Myocyte (in vitro differentiated cells): ENCODE measurements at places on chromosomes 11 and 22. TPM values are rescaled to one million over a fixed set of nuclear protein-coding genes. Genes with fewer than 3 reads are reported as not detected.

DNA sequence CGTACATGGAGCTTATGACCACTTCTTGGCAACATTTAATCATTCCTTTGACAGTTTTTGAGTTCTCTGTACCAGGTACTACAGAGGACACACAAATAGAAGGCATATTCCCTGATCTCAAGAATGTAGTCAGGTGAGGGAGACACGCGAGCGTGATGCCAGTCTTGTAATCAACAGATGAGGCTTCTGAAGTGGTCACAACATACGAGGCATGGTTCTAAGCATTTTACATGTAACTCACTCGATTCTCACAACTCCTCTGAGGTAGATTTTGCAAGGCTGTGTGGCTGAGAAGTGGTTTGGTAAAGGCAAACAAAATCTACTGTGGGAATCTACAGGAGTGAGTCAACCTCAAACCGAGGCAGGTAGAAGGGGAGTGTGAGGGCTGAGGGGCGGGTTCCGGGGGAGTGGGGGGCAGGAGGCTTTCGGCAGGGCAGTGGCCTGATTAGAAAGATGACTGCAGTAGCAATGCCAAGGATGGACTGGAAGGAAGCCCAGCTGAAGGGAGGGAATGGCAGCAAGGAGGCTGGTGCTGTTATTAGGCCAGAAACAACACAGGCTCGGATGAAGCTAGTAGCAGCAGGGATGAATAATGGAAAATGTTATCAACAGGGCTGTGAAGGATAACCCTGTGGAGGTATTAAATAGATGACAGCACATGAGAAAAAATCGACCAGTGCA is 63.8 kb downstream of the ST14 start:
- DNase-seq, result no peak

GRCh38 chr22:22881116-22882000 is 6.3 kb upstream of the IGLL5 start:
- DNase-seq, result no peak

DNA sequence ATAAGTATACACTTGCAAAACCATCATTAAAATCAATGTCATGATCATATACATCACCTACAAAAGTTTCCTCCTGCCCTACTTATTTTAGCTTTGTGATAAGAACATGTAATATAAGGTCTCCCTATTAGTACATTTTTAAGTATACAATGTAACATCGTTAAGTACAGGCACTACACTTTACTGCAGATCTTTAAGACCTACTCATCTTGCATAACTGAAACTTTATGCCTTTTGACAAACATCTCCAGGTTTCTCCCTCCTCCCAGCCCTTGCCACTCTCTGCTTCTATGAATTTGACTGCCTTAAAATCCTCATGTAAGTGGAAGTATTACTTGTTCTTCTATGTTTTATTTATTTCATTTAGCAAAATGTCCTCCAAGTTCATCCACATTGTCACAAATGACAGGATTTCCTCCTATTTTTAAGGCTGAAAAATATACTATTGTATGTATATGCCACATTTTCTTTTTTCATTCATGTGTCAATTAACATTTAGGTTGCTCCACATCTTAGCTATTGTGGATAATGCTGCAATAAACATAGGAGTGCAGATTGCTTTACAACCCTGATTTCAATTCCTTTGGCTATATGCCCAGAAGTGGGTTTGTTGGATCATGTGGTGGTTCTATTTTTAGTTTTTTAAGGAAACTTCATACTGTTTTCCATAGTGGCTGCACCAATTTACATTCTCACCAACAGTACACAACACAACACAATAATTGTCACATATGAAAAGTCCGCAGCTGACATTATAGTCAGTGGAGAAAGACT is 471.1 kb upstream of the ANO3 start:
- peak; percentile 14 for DNase-seq

The PYGM gene
- 23.5 and 24.9 TPM in 2 replicates for total RNA-seq

GRCh38 chr11:104573441-104573990 is 324.7 kb downstream of the CASP12 start:
- DNase-seq, result peak; percentile 56

DNA sequence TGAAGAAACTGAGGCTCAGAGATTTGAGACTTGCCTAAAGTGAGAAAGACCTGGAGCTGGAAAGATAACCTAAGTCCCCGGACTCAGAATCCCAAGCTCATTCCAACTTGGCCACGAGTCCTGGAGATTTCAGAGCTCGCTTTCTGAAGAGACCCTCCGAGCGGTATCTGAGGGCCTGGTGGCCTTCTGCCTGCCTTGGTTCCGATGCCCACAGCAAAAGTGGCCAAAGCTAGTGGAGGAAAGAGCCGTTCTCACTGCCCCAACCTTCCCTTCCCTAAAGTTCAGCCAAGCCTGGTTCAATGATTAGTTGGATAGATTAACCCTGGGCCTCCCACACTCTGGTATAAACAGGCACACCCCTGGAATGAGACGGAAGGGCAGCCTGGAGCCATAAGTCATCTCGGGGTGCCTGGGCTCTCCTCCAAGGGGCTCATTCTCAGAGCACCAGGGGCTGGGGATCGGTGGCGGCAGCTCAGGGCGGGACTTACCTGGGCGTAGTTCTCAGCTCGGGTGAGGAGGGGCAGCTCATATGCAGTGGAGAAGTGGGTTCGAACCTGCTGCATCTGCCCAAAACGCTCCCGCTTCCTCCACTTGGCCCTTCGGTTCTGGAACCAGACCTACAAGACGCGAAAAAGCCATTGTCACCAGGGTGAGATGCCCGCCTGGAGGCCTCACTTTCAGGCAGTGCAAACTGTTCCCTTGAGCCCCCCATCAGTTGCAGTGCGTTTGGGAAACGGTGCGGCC is 42.8 kb downstream of the ALX4 start:
- DNase-seq, result no peak

DNA sequence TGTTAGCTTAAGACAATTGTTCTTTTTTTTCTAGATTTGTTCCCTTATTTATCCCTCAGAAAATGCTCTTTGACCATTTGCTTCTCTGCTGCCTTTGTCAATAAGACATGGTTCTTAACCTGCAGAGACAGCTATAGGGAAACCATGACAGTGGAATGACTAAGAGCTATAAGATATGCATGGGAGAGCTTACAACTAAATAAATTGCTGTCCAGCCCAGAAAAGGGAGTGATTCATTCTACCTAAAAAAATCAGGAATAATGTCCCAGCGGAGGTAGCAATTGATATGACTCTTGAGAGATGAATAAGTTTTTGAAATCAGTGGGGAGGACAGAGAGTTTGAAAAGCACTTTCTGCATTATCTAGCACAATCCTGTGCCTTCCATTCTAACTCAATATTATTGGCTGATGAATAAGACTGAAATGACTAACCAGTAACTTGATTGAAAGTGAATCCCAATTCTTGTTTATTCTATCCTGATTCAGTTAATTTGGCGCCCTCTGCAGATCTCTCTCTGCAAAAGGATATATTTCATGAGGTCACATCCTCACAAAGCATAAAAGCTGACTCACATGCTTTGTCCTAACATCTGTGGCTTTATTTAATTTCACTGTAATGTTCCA is 680.5 kb upstream of the API5 start:
- no peak for DNase-seq

The CNTN5 gene
- not detected in 2 replicates for total RNA-seq

The CHRNA10 gene
- total RNA-seq, result 0.47 and 0.59 TPM in 2 replicates

The MS4A7 gene
- total RNA-seq, result not detected in 2 replicates

- no peak for DNase-seq
Observed at GRCh38 chr11:128409476-128409875, 177.9 kb downstream of the ETS1 start.

GRCh38 chr11:66418168-66418985 is 2.5 kb upstream of the NPAS4 start:
- DNase-seq, result peak; percentile 97

DNA sequence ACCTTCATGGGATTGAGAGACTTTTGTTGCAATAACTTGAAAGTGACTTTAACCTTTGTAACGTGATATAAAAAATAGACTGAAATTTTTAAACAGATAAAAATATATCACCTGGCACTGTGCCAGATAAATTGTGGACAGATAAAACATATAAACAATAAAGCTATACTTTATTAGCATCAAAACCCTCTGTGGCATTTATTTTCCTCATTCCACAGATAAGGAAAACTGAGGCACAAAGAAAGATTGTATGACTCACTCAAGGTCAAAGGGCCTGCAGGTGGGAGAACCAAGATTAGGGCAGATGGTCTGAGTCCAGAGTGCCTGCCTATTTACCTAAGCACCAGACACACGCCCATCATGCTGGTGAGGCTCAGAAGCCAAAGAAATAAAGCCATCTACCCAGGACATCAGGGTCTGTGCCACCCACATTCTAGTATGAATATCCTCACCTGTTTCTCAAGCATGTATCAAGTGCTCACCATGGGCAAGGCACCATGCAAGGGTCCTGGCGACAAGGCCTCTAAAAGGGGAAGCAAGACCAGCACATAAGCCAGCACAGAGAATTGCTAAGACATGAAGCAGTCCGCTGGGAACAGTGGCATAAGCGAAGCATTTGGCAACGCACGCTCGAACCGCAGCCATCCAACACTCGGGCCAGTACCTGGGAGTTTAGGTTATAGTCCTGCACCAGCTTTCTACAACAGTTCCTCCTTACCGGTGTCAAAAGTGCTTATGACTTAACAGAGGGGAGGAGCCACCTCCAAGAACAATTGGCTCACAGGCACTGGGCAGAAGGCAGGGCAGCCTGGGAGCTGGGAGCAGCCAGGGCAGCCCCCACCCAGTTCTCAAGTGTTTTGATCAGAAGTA is 17.6 kb downstream of the MYH9 start:
- DNase-seq, result peak; percentile 62

- no peak for DNase-seq
Observed at GRCh38 chr11:46547579-46547978, 46.2 kb downstream of the AMBRA1 start.

GRCh38 chr11:82930229-82930628 is 28.7 kb downstream of the DDIAS start:
- no peak for DNase-seq

DNA sequence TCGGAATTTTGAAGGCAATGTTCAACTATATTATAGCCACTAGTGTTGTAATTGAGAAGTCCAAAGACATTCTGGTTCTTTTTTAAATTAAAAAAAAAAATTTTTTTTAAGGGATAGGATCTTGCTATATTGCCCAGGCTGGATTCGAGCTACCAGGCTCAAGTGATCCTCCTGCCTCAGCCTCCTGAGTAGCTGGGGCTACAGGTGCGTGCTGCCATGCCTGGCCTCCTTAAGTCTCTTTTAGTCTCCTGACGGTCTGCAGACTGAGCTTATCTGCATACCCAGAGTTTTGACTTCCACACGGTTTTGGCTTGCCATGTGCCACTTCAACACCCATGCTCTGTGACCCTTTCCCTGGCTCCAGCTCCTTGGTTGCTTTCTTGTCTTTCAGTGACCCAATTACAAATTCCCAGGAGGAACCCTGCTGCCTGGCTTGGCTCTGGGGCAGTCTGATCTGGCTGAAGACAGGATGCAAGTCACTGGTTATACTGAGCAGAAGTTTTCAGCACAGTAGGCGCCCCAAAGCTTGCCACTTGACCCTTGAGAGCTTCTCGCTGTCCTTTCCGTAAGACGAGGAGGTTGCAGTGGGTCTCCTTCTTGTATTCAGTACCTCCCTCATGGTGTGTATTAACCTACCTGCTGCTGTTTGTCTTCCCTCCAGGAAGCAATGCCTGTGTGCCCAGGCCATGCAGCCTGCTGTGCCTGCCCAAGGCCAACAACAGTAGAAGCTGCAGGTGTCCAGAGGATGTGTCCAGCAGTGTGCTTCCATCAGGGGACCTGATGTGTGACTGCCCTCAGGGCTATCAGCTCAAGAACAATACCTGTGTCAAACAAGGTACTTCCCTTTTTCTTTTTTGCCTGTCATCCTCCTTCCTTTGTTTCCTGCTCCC is 113.8 kb upstream of the SORL1-AS1 start:
- DNase-seq, result no peak

GRCh38 chr11:62546929-62547625 is 471 bp upstream of the AHNAK start:
- no peak for DNase-seq

DNA sequence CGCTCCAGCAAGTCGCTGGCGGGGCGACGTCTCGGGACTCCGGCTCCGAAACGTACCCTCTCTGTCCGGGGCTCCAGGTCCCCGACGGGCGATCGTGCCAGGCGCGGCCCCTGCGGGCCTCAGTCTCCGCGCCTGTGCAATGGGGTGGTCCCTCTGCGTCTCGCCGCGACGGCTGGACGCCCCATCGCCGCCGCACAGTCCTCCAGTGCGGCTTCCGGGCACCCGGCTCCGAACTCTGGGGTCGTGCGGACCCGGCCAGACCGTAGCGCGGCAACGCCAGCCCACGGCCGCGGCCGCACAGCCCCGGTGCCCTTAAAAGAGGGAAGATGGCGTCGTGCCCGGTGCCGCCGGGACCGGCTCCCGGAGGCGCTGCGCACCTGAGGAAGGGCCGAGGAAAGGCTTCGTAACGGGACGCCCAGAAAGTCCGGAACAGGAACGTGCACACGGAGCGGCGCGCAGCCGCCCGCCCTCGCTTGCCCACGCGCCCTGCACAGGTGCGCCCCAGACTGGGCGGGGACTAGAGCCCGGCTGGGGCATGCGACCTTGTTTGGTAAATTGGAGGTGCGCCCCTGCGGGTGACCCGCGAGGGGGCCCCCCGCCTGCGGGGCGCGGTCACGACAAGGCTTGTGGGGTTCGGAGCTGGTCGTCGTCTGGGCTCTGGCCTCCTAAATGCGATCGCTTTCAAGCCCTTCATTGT is 525 bp downstream of the BIK start:
- DNase-seq, result no peak

GRCh38 chr11:63610604-63611394 is 3.4 kb downstream of the PLAAT3 start:
- peak; percentile 54 for DNase-seq

The CAVIN3 gene
- 124 and 168 TPM in 2 replicates for total RNA-seq

GRCh38 chr11:8694137-8694536 is 11.5 kb downstream of the RPL27A start:
- DNase-seq, result no peak

GRCh38 chr11:10072142-10072541 is 221.9 kb downstream of the SBF2 start:
- no peak for DNase-seq

The RASD2 gene
- total RNA-seq, result 0.36 and 0.45 TPM in 2 replicates

The OR51B4 gene
- not detected in 2 replicates for total RNA-seq

The CCDC188 gene
- 0.40 and 2.2 TPM in 2 replicates for total RNA-seq

DNA sequence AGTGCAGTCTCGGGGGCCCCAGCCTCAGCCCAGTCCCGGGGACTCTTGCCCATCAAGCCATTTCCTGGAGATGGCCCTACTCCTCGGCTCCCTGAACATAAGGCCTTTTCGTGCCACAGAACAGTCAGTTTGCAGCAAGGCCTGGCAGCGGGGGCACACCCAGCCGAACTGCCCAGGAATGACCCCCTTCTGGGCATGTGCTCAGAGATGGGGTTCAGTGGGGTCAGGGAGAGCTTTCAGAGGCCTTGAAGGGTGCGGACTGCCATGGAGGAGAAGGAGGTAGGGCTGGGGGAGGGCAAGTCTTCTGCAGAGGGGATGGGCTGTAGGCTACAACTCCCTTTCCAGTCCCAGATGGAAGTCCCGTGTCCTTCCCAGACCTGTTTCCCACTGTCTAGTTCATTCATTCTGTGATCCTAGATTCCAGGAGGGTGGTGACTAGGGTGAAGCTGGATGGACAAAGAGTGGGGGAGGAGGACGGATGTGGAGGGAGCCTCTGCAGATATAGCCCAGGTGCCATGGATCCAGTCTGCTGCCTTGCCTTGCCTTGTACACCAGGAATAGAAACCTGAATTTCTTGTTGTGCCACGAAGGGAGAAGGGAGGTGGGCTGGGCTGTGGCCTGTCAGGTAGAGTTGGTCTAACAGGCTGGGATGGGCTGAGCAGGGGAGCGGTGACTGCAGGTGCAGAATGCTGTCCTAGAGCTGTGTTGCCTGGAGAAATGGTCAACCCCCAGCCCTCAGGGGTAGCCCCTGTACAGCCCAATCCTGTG is 14.2 kb upstream of the OMP start:
- no peak for DNase-seq
